IMR-90 (cell line): ENCODE measurements at places on chromosomes 2 and 18. TPM values are rescaled to one million over a fixed set of nuclear protein-coding genes. Genes with fewer than 3 reads are reported as not detected.

The CLASP1 gene
- 33.7 and 45.8 TPM in 2 replicates for total RNA-seq

GRCh38 chr2:226330206-226330605, 469.4 kb downstream of the IRS1 start:
- no peaks in the 10 kb centered on the region for H3K36me3 ChIP-seq
- no peak for DNase-seq
- no peaks in the 10 kb centered on the region for H3K27me3 ChIP-seq
- H3K4me3 ChIP-seq, result no peak overlapping the region
- H3K4me1 ChIP-seq, result no peaks in the 10 kb centered on the region; the same call in 1 of the 2 replicates

The LAMA3 gene
- 0.18 and 0.28 TPM in 2 replicates for total RNA-seq

GRCh38 chr2:52571380-52572347, 1195.9 kb upstream of the CHAC2 start:
- H3K27me3 ChIP-seq, result no peaks in the 10 kb centered on the region
- no peak overlapping the region for H3K27ac ChIP-seq
- H3K36me3 ChIP-seq, result no peaks in the 10 kb centered on the region
- no peaks in the 10 kb centered on the region for H3K4me1 ChIP-seq

The KCNF1 gene
- total RNA-seq, result 0.54 and 0.56 TPM in 2 replicates

The ILKAP gene
- total RNA-seq, result 13.3 and 15.3 TPM in 2 replicates
